ENCODE measurements at places on chromosomes 12 and 14.
A peak's percentile ranks its signal among the peaks of the same experiment; 100 is the strongest.

DNA sequence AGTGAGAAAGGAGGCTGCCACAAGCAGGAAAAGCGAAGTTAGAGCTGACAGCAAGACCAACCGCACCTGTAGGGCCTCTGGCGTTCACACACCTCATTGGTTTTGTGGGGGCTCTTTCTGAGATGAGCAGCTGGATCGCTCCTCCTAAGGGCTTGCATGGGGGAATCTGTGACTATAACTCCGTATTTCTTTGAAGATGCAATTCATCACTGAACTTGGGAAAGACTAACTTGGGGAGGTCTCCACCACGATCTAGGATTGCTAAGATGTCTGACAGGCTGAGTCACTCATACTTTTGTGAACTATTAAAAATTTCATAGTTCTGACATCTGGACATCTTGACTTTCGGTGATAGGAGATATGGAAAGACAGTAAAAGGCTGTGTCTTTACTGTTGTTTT, 173.6 kb downstream of the ETV6 start:
- DNase-seq: no peak

- no peak for DNase-seq
Observed at GRCh38 chr14:68011406-68012028, 191.9 kb downstream of the RAD51B start.

DNA sequence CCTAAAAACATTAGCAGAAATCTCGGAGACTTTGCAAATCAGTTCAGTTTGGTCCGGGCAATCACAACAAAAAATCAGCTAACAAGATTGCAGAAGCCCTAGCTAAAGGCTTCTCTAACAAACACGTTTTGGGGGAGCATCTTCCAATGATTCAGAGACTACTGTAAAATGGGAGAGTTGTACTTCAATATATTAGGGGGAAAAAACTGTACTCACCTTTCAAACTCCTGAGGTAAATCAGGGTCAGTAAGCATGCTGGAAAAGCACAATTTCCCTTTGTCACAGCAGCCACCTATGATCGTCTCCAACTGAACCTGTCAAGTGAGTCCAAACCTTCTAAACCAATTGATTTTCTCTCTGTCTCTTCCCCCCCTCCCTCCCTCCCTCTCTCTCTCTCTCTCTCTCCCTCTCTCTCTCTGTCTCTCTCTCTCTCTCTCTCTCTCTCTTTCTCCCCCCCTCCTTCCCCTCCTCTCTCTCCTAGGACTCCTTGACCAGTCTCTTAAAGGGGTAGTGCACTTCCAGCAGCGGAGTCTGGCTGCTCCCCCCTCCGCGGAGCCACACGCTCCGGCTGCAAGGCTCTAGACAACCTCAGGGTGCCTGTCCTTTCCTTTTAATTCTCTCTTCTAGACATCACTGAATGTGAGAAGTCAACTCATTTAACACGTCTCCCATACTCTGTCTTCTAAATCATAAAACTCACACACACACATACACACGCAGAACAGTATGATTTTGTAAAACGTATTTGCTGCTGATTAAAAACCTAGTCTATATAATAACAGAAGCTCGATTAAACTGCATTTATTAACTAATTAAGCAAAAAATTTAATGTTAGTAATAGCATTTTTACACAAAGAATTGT, at the start of gene SOX5:
SOX5 (minus strand) TSS at position 323 of the 862 bp plus-strand sequence; CDS start at position 254, 69 bp downstream.
- no peak for DNase-seq

DNA sequence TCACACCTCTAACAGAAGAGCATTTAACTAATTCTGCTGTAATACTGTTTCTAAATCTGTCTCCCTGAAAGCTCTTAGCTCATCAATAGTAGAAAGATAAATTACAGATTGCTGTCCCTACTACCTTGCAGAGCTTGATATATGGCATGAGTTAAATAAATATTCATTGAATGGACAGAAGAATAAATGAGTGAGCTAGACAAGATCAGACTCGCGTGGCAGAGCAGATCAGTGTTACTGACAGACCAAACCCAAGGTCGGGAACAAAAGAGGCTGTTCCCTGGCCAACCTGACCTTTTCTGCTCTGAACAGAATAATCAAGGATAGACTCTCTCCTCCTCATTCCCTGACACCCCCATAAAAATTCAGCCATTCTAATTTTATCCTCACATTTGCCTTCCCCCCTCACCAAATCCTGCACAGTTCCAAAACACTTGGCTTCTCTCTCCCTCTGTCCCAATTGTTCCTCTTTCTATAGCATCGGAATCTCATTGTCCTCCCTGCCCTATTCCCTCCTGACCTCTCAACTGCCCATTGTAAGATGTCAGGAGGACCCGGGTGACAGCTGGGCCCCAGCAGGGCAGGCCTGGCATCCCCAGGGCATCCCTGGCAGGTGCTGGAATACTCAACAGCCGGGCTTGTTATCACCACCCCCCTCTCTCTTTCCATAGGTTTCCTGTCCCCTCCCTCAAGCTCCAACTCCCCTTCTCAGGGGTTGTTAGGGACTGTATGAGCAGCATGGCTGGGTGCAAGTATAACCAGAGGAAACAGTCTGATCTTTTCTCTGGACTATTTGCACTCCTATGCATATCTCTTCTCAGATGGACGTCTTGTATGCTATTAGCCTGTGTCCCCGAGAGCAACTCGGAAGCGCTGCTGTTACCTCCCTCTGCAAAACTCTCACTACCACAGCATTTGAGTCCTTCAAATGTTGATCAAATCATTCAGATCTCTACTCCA, 19.9 kb downstream of the NEUROD4 start:
- no peak for DNase-seq

GRCh38 chr14:54728700-54729527, 162.0 kb downstream of the SAMD4A start:
- no peak for DNase-seq

DNA sequence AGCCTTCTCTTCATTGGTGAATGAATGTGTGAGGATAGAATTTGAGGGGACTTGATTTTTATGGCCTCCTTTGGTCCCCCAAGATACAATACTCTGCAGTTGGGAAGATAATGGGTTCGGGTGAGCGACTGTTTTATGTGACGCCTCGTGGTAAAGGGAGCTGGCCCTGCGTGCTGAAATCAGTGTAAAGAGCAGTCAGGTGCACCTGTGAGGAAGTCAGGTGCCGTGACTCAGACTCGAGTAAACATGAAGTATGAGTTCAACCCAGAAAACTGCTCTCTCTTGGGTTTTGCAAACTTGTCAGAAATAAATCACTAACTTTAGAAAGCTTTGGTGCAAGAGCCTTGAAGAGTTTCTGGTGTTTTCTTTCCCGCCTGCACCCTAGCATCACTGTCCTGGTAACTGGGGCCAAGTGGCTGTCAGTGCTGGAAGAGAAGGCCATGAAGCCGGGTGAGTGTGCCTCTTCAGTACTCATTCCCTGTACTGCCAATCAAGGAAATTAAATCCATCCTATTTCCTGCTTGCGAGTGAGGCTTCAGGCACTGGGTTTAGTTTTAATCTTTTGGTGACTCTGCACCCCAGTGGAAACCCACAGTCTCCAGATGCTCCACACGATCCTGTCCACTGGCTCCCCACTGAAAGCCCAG, 59.2 kb downstream of the AACS start:
- DNase-seq: no peak

- DNase-seq: no peak
Observed at GRCh38 chr14:92584220-92584619, 70.6 kb downstream of the RIN3 start.

GRCh38 chr14:74510959-74511409, 17.4 kb downstream of the ISCA2 start:
- DNase-seq: no peak

- DNase-seq: peak; percentile 61
Observed at GRCh38 chr14:58395812-58396788, at the start of gene TOMM20L. Gene TOMM20L (plus strand): TSS chr14:58395930. CDS start chr14:58395958, 28 bp downstream.

- DNase-seq: no peak
Observed at GRCh38 chr12:65279369-65280112, 1.1 kb downstream of the MSRB3 start.

- no peak for DNase-seq
Observed at GRCh38 chr14:30345511-30345910, 213.4 kb upstream of the G2E3 start.

DNA sequence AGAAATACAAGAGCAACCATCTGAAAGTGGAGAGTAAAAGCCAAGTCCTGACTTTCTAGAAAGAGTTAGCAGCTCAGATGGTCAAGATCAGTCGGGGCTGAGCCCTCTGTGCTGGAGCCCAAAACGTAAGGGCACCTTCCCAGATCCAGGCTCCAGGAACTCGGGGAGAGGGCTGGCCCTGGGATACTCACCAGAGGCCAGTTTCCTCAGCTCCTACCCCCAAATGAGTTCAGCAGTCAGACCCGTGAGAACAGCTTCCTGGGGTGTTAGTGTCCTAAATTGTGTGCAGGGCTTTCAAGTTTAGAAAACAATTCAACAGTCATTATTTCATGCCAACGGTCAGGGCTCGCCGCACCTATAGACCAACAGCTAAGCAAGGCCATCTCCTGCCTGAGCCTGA, 147.6 kb upstream of the FKBP4 start:
- no peak for DNase-seq

DNA sequence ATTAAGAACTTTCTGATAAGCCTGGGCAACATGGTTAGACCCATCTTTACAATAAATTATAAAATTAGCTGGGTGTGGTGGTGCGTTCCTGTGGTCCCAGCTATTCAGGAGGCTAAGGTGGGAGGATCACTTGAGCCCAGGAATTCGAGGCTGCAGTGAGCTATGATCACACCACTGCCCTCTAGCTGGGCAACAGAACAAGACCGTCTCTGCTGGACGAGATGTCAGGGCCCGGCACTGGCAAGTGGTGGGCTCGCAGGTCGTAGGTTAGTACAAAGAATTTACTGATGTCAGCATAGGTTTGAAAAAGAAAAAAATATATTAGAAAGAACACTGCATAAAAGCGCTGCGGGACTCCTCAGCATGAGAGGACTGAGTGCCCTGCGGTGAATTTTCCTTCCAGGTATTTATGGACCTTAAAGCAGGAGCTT, 15.7 kb upstream of the VSIG10 start:
- no peak for DNase-seq

- no peak for DNase-seq
Observed at GRCh38 chr12:54020591-54021405, 7.4 kb upstream of the HOXC6 start.

GRCh38 chr12:103373088-103373523, 122.7 kb downstream of the C12orf42 start:
- no peak for DNase-seq

DNA sequence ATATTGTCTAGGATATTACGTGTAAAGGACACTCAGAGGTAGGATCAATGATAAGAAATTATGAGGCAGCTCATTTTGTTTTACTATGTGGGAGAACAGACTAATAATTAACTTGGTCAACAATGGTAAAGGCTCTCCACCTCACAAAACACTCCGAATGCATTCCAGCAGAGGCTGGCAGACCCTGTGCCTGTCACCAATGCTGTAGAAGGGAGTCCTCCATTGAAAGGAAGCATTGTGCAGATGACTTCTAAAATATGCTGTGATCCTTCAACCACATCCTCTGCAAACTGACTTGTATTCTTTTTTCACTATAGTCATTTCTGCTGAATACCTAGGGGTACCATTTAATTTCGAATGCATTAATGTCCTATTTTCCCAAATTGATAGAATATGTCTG, 119.6 kb upstream of the EEA1 start:
- DNase-seq: no peak

- DNase-seq: no peak
Observed at GRCh38 chr12:124170760-124171159, 124.1 kb upstream of the RFLNA start.

DNA sequence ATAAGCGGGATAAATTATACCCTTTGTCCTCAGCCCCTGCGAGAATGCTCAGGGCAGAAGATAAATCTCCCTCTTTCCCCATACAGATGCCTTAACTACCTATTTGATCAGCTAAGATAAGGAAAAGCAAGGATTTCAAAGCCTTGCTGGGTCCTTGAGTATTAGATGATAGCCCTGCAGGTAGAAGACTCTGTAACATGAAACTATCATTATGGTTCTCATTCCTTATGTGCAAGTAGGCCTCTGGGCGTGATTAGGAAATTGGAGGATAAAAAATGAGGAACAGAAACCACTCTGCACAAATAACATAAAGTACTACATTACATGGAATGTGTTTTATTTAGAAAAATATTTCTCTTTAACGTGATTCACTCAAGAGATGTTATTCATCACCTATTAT, 14.5 kb upstream of the WDR89 start:
- no peak for DNase-seq

DNA sequence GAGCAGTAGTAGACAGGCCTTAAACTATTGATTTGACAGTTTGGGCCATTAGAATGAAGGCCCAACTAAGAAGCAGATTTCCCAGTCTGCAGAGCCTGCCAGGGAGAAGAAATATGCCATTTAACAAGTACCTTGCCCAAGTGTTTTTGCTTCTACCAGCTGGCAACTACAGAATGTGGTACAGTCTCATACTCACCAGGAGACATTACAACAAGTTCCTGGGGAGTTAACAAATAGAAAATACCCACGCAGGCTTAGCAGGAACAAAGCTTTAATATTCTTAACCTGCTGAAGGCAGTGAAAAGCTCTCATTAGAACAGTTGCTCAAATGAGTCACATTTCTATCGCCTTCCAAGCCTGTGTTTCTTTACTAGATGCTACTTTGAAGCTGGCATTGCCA, 241.0 kb downstream of the TMEM117 start:
- no peak for DNase-seq

GRCh38 chr12:124294780-124295341, at the start of gene RFLNA:
Gene RFLNA (plus strand): TSS chr12:124295093. CDS start chr12:124295430, 337 bp downstream.
- no peak for DNase-seq

GRCh38 chr12:128947209-128947608, 93.9 kb downstream of the GLT1D1 start:
- no peak for DNase-seq

GRCh38 chr14:92263681-92264080, 59.3 kb upstream of the SLC24A4 start:
- DNase-seq: no peak

DNA sequence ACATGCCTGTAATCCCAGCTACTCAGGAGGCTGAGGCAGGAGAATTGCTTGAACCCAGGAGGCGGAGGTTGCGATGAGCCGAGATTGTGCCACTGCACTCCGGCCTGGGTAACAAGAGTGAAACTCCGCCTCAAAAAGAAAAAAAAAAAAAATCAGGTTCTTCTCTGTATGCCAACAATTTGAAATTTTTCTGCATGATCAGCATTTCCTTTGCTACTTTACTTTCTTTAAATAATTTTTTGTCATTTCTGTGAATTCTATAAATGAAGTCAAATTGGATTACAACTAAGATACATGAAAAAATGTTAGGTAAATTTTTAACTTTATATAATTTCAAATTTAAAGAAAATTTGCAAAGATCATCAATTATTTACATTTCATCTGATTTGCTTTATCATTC, 87.8 kb downstream of the NUMB start:
- no peak for DNase-seq

GRCh38 chr12:112537710-112538396, 119.1 kb downstream of the PTPN11 start:
- DNase-seq: no peak

GRCh38 chr12:56392331-56392730, 29.7 kb upstream of the APOF start:
- DNase-seq: no peak

- no peak for DNase-seq
Observed at GRCh38 chr12:65465766-65466547, 187.5 kb downstream of the MSRB3 start.

DNA sequence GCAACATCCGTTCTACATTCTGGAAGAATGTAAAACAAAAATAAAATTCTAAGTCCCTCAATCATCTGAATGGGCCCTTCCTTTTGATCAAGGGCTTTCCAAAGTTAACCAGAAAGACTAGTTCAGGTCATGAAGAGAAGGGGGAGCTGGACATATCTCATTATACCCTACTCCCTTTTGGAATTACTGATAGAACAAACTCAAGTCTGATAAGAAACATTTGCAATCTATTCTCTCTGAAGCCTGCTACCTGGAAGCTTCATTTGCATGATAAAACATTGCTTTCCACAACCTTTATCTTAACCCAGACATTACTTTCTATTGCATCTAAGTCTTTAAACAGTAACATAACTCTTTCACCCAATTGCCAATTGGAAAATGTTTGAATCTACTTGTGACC, 8.3 kb upstream of the ACSM4 start:
- no peak for DNase-seq

Measured in stimulated activated CD4-positive, alpha-beta T cell treated with anti-CD3 and anti-CD28 coated beads, TNF-alpha, amount 100 ng/mL, for 1 hour (primary cell).